ENCODE measurements at places on chromosomes 1 and 21.

- DNase-seq, result peak; percentile 92
These were observed 46.5 kb downstream of the KCNJ15 start for GRCh38 chr21:38303300-38303699.

GRCh38 chr1:192351550-192351949, 34.8 kb downstream of the RGS21 start:
- no peak for DNase-seq

DNA sequence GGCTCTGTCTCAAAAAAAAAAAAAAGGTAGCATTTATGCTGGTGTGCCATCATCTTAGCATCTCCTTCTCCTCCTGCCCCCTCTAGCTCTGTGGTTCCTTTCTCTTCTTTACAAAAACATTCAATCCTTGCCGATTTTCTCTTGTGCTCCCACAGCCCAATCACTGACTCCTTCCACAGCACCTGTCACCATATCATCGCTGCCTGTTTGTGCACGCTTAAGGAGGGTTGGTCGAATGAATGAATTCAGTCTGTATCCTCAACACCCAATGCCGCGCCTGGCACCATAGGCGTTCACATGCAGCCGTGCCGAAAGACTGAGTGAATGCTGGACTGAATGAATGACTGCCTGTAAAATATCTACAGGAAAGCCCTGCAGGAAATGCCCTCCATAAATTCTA, 7.9 kb downstream of the RNU5D-1 start:
- DNase-seq, result no peak

DNA sequence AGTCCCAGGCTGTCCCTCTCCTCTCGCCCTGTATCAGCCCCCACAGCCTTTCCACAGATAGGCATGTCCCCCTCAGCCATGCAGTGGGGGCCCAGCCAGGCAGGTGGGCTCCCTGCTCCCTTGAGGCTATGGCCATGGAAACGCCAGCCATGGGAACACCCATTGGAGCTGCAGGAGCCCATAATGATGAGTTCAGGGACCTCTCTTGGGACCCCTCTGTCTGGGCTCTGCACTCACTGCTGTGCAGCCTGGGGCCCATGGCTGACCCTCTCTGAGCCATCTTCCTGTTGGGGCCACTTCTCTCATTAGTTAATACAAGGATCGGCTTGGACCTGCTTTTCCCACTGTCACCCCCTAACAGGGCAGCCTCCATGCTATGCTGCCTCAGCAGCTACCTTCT, 33.2 kb downstream of the WNT3A start:
- DNase-seq, result no peak

DNA sequence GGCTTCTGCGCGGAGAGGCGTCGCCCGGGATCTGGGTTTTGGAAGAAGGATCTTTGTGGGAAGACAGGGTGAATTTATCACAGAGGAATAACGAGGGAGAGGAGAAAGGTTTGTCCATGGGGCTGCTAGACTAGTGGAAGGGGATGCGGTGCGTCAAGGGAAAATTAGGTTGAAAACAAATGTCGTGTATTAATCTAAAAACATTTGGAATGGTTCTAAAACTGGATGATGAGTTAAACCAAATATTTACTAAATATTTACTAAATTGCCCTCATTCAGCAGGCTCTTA, 647 bp downstream of the RO60 start:
- DNase-seq, result no peak

GRCh38 chr1:235831148-235831547, 35.6 kb downstream of the LYST start:
- peak; percentile 68 for DNase-seq

DNA sequence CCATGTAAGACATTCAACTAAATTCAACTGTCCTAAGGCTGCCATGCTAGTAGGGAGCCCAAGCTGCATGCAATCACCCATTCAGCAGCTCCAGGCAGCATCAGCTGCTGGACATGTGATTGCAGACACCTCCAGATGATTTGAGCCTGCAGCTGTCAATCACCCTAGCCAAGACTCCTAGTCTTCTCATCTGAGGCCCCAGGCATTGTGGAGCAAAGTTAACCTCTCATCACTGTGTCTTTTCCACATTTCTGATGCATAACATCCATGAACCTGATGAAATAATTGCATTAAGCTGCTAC, 5.6 kb upstream of the CDC42BPA start:
- no peak for DNase-seq

GRCh38 chr1:18464665-18465050, 16.1 kb upstream of the KLHDC7A start:
- DNase-seq, result no peak

GRCh38 chr21:45528981-45529784, 13.1 kb downstream of the SLC19A1 start:
- no peak for DNase-seq

DNA sequence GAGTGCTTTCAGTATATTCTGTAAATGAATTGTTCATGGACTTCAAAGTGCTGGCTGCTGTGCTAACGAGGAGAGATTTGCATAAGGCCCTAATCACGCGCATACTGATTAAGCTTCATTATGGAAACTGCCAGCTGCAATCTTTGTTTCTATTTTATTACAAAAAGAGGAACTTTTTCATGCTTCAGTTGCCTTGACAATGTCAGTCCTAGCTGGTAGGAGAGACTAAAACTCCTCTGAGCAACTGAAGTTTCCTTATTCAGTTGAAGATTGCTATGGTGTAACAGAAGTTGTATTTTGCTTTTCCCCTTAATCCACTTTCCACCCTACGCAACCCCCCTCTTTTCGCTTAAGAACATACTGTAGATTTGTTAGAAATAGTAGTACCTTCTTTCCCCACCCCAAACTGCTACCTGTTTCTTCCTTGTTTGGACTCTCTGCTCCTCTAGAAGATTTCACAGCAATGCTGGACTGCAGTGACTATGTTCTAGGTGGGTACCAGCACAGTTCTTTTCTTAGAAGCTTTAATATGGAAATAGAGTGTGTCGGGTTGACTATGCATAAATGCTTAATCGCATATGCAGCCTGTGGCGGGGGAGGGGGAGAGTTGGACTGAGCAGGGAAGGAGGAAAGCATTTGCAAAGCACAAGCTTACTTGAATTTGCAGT, 108.3 kb downstream of the POU2F1 start:
- DNase-seq, result no peak

- DNase-seq, result no peak
These were observed 837 bp downstream of the FOXD3 start for GRCh38 chr1:63322944-63323864.

DNA sequence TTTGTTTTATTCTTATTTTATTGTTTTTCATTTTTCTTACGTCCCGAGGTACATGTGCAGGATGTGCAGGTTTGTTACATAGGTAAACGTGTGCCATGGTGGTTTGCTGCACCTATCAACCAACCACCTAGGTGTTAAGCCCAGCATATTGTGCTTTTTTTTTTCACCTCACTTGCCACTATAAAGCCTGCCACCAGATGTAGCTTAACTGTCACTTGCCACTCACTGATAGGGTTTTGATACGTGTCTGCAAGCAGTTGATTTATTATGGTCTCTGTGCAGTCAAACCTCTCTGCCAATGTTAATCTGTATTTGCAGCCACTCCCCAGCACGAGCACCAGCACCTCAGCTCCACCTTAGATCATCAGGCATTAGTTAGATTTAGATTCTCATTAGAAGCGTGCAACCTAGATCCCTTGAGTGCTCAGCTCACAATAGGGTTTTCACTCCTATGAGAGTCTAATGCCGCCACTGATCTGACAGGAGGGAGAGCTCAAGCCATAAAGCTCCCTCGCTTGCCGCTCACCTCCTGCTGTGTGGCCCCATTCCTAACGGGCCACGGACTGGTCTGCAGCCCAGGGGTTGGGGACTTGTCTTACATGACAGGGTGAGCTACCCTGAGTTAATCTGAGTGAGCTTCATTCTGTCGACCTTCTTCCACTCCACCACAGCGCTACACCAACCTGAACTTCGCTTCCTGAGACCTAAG, 17.9 kb upstream of the ABCG1 start:
- no peak for DNase-seq

DNA sequence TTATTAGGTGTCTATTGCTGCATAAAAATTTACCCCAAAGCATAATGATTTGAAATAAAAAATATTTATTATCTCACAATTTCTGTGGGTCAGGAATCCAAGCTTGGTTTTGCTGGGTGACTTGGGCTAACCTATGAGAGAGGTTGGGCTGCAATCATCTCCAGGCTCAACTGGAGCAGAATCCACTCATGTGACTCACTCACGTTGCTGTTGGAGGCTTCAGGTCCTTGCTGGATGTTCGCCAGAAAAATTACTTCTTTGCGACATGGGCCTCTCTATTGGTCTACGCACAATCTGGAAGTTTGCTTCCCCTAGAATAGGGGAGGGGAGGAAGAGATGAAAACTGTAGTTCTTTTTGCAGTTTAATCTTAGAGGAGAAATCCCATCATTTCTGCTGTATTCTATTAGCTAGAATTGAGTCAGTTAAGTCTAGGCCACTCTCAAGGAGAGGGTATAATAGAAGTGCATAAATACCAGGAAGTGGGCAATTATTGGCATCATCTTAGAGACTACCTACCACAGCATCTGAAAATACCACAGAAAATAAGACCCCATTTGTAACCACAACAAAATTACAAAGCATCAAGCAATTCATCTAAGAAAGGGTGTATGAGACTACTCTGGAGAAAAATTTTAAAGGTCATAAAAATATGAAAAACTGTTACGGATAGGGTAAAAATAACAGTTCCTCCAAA, 5.7 kb upstream of the FASLG start:
- peak; percentile 39 for DNase-seq

DNA sequence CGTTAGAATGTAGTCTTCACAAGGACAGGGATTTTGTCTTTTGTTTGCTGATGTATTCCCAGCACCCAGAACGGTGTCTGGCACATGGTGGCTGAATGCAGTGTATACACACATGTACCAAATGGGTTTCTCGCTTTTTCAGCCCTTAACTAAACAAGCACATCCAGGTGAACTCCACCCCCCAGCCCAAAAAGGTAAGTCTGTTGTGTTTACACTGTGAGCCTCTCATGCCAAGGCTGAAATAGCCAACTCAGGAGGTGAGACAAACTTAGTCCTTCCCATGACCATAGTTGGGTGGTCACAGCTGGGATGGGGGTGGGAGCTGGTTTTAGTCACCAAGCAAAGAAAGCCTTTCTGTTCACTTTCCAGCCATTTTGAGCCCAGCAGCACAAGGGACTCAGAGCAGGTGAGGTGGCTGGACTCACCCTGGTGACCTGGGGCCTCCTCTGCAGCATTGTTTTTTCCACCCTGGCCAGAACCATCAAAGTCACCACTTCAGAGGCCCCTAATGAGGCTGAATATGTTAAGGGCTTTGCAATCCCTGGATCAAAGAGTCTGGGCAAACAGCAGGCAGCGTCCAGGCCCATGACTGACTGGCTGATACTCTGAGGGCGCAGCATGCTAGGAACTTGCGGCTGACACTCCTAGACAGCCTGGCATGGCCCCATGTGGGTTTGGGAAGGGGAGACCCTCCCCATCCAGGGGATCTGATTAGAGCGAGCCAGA, 8.7 kb downstream of the TENT5B start:
- DNase-seq, result no peak

- DNase-seq, result peak; percentile 84
These were observed 95.3 kb downstream of the FOXD2 start for GRCh38 chr1:47532921-47533792.
